ENCODE measurements at places on chromosomes 13 and 19.

DNA sequence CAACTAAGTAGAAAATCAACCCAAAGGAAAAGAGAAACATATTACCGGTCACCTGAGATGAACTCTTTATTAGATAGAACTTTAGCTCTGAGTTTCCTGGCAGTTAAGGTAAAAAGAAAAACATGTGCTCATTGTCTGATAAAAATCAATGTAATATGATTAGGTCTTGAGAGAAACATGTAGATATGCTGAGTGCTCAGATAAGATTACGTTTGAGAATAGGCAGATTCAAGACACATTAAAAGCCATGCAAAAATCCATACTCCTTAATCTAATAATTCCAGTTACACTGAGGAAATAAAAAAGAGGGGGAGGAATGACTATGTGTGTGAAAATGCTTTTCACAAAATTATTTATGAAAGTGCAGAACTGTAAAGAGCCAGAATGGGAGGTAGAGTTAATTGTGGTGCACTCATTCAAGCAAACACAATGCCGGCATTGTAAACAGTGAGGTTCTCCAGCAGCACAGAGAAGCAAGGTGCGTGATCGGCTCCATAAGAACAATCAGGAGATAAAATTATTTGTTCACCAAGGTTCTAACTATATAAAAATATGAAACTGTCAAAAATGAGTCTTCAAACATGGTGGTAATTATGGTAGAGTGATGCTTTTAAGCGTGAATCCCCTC, 88.8 kb downstream of the MBNL2 start:
- no peak overlapping the region for H3K27ac ChIP-seq
- no peaks in the 10 kb centered on the region for H3K27me3 ChIP-seq
- H3K4me3 ChIP-seq: no peak overlapping the region
- peaks cover 8% of the 10 kb centered on the region for H3K4me1 ChIP-seq
- DNase-seq: no peak
- peaks cover 7% of the 10 kb centered on the region for H3K36me3 ChIP-seq

GRCh38 chr19:16325641-16326400, 1.2 kb downstream of the KLF2 start:
- peaks cover 2% of the 10 kb centered on the region for H3K36me3 ChIP-seq
- H3K27me3 ChIP-seq: peaks cover 29% of the 10 kb centered on the region
- peak overlapping the region; percentile 49 for H3K27ac ChIP-seq
- DNase-seq: peak; percentile 50
- H3K4me3 ChIP-seq: peak overlapping the region; percentile 58

DNA sequence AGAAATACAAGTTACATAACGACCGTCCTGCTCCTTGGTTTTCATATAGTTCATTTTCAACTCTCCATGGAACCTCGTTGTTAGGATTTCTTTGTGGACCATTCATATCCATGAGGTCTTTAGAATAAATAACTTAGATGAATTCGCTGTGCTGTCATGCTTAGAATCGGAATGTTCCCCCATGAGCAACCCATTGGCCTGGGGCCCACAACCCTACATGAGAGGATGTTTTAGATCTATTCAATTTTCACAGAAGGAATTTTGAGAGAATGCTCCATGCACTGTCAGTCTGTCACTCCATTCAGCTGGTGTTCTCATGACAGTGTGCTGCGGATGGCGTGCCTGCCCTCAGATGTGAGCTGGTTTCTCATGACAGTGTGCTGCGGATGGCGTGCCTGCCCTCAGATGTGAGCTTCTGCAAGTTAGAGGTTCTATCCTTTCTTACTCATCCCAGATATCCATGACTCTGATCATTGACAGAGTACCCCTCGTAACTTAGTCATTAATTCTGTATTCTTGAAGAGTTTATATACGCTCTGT, 1193.1 kb downstream of the EFNB2 start:
- no peak overlapping the region for H3K4me3 ChIP-seq
- DNase-seq: no peak

DNA sequence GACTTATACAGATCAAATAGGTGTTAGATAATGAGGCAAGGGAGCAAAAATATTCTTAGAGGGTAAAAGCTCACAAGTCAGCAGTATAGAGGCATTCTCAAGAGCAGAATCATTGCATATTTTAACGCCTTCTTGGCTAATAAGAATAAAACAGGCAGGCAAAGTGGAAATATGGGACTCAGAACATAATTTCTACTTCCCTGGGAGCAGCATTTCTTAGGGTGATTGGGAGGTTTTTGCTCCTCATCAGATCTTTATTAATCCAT, 39.6 kb downstream of the LHFPL6 start:
- H3K27ac ChIP-seq: no peak overlapping the region
- no peak overlapping the region for H3K4me3 ChIP-seq
- H3K4me1 ChIP-seq: no peaks in the 10 kb centered on the region

GRCh38 chr13:52016296-52016695, 4.1 kb downstream of the ALG11 start:
- DNase-seq: no peak
- H3K36me3 ChIP-seq: peaks cover 34% of the 10 kb centered on the region
- H3K4me3 ChIP-seq: no peak overlapping the region

Measured in activated CD4-positive, alpha-beta T cell treated with anti-CD3 and anti-CD28 coated beads for 36 hours (primary cell).